ENCODE measurements at places on chromosomes 11 and 22. TPM values are rescaled to one million over a fixed set of nuclear protein-coding genes. Genes with fewer than 3 reads are reported as not detected.
A peak's percentile ranks its signal among the peaks of the same experiment; 100 is the strongest.

DNA sequence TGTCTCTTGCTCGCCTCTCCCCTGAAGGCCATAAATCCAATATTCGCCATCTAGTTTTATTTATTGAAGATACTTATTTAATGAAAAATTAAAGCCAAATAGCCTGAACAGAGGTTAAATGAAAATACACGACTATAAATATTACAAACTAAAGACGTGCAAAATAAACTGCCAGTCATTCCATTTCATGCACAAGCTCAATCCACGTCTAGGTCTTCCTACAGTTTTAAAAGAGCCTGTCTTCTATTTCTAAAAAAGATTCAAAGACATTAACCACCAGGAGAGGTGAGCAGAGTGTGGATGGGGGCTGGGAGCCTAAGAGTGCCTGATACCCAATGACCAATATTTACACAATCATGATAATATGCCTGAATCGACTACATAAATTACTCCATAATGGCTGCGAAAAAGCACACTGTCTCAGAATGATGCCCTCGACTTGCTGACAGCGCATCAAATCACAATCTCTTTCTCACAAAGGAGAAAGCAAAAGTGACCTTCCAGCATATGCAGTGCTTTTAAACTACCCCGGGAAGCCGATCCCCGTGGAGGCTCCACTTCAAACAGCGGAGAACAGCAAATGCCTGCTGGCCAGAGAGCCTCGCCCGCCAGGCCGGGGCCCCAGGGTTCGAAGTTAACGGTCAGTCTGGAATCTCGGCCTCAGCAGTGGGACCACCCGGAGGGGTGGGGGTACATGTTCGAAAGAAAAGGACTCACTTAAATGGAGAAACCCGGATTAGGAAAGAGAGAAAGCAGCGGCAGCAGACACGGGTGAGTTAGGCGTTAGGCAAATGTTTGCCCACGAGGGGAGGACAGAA, 1.7 kb downstream of the FCHSD2 start:
- DNase-seq: peak; percentile 62

- no peak for DNase-seq
Measured at GRCh38 chr11:121914508-121915059, 201.4 kb downstream of the BLID start.

The PRSS23 gene
- polyA plus RNA-seq: 146 TPM

GRCh38 chr11:10204021-10204420, 90.0 kb downstream of the SBF2 start:
- DNase-seq: no peak

GRCh38 chr22:24707470-24707801, 67.1 kb downstream of the PIWIL3 start:
- no peak for DNase-seq

The CNGA4 gene
- 0.11 TPM for polyA plus RNA-seq

GRCh38 chr22:28006271-28006670, 87.2 kb upstream of the PITPNB start:
- DNase-seq: no peak

The SCGB2A2 gene
- not detected for polyA plus RNA-seq

GRCh38 chr22:42412744-42413333, 19.4 kb downstream of the NFAM1 start:
- DNase-seq: no peak

The SPCS2 gene
- polyA plus RNA-seq: 88.9 TPM

The SCUBE2 gene
- 0.54 TPM for polyA plus RNA-seq

The DEPDC7 gene
- polyA plus RNA-seq: 0.05 TPM

GRCh38 chr11:92911478-92911877, 58.0 kb upstream of the MTNR1B start:
- DNase-seq: no peak

GRCh38 chr11:26578998-26579661, 7.1 kb upstream of the MUC15 start:
- DNase-seq: no peak

GRCh38 chr22:20319041-20319744, 667 bp downstream of the DGCR6L start:
- peak; percentile 32 for DNase-seq

The DDTL gene
- polyA plus RNA-seq: 0.57 TPM

The PRRG4 gene
- polyA plus RNA-seq: not detected

GRCh38 chr11:9397746-9398680, 13.6 kb downstream of the IPO7 start:
- no peak for DNase-seq

DNA sequence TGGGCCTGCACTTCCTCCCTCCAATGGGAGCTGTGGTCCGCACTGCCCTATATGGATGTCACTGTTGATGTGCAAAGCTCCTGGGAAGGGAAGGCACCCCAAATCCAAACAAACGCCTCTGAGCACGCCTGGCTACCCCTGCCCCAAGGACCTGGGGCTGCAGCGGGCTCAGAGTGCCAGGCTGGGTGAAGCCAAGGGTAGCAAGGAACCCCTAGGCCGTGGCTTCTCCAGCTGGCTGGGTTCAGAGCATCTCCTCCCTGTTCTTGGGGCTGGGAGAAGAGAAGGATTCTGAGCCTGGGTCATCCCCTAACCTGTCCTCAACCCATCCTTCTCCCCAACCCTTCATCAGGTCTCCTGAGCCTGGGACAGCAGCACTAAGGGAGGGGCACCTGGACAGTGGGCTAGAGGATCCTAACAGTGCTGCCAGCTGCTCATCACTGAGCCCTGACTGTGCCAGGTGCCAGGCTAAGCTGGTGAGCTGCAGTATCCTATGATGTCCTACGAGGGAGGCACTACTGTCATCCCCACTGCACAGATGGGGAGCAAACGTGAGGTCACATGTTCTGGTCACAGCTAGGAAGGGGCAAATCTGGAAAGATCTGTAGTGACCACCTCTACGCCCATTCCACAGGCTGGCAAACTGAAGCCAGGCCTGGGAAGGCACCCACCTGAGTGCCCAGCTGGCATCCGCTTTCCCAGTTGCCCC, 3.0 kb downstream of the SSTR3 start:
- no peak for DNase-seq

DNA sequence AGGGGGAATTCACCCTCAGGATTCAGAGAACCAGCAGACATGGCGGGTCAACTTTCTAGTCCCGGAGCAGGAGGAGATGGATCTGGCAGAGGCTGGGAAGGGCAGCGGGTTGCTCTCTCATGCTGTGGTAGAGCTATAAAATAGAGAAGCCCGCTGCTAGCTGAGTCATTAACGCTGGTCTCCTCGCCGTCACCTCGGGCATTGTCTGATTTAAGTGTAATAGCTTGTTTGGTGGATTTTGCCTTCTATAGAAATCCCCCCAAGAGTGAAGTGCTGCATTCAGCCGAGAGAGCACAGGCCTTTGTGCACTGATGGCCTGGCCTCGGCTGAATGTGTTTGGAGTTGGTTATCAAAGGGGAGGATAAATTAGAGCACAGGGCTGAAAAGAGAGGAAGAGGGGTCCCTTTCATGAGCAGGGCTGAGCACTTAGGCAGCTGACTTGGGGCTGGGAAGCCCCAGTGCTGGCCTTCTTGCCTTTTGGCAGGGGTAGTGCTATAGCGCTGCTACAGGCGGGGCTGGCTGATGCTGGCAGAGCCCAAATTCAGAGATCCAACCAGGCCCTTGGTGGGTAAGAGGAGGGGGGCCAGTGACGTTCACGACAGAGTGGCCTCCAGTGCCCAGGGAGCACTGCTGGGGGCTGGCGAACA, 161.1 kb upstream of the CADM1 start:
- DNase-seq: no peak

GRCh38 chr22:21450858-21451353, 16.3 kb upstream of the TMEM191C start:
- DNase-seq: no peak

GRCh38 chr11:116644941-116645305, 127.9 kb downstream of the BUD13 start:
- DNase-seq: no peak

The SHANK3 gene
- polyA plus RNA-seq: 26.1 TPM

The PARVG gene
- polyA plus RNA-seq: 0.02 TPM

DNA sequence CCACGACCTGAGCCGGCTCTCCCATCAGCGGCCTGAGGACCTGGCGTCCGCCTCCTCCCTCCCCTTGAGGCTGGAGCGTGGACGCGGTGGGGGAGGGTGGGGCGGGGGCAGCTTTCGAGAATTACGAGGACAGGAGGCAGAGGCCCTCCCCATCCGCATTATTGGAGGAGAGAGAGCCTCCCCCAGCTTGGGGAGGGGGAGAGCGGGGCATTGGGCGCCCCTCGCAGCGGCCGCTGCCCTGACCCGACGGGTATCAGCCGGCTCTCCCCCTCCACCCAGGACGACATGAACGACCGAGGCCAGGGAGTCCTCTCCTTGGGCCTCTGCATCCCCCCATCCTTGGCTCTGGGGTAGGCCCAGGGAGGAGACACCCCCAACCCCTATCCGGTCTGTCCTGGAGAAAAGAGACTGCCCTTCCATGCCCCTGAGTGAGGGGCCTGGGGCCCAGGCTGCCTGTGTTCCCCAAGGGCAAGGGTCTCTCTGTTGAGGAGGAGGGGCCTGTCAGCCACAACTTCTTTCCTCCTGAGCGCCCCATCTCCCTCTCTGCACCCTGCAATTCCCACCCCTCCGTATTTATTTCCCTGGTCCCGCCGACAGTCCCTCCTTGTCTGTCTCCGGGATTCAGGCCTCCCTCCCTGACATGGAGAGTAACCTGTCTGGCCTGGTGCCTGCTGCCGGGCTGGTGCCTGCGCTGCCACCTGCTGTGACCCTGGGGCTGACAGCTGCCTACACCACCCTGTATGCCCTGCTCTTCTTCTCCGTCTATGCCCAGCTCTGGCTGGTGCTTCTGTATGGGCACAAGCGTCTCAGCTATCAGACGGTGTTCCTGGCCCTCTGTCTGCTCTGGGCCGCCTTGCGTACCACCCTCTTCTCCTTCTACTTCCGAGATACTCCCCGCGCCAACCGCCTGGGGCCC, 495 bp downstream of the GPR137 start:
- DNase-seq: no peak

GRCh38 chr22:42595434-42595833, 19.2 kb downstream of the POLDIP3 start:
- DNase-seq: no peak

The CBX7 gene
- 4.0 TPM for polyA plus RNA-seq

The OR4A16 gene
- not detected for polyA plus RNA-seq

The CATSPERZ gene
- polyA plus RNA-seq: 0.67 TPM

- DNase-seq: no peak
Measured at GRCh38 chr22:46967445-46968358, 205.3 kb downstream of the TBC1D22A start.

DNA sequence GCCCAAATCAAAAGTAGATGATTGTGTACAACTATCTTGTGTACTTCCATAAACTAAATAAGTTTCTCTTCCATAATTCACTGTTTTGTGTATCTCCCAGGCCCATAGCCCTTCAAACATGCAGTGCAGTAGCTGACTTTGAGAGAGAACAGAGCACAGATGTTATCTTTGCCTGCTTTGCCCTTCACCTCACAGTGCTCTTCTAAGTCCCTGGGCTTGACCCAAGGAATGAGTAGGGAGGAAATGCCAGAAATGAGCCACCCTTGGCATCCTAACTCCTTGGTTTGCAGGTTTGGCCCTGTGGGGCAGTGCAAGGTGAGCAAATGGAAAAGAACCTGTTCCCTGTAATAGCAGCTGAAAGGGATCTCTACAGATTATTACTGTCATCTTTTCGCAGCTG, 79.2 kb downstream of the STIM1 start:
- no peak for DNase-seq

- no peak for DNase-seq
Measured at GRCh38 chr22:22408731-22409696, 99.5 kb downstream of the ZNF280B start.

GRCh38 chr22:47046411-47047065, 284.1 kb downstream of the TBC1D22A start:
- DNase-seq: no peak

DNA sequence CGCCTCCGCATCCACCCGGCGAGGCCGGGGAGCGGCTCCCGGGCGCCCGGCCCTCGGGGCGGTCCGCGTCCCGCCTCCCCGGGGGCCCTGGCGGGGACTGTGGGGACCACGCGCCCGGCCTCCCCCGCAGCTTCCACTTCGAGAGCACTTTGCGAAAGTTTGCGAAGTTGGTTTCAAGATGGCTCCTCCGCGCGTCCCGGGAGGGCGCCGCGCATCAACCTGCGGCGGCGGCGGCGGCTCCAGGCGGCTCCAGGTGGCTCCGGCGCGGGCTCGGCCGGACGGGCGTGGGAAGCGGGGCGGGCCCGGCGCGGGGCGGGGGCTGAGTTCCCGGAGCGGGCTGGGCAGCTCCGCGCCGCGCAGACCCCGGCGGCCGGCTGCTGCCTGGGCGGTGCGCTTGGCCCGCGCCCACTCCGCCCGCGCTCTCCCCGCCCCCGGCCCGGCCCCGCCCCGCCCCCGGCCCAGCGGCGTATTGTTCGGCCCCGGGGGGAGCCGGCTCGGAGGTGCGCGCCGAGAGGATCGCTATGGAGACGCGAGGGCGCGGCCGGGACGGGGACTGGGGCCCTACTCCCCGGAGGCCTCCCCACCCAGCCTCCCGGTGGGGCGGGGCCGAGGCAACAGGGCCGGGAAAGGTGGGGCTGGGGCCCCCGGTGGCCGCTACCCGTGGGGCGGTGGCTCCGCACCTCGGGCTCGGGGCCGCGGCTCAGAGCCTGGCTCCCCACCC, at the start of gene CELSR1:
Gene CELSR1, minus strand, starts transcription at position 396 of the 721 bp plus-strand sequence. CDS start 450 bp downstream, outside the sequence.
- DNase-seq: no peak

- no peak for DNase-seq
Measured at GRCh38 chr11:75878933-75879332, 63.9 kb downstream of the UVRAG start.

DNA sequence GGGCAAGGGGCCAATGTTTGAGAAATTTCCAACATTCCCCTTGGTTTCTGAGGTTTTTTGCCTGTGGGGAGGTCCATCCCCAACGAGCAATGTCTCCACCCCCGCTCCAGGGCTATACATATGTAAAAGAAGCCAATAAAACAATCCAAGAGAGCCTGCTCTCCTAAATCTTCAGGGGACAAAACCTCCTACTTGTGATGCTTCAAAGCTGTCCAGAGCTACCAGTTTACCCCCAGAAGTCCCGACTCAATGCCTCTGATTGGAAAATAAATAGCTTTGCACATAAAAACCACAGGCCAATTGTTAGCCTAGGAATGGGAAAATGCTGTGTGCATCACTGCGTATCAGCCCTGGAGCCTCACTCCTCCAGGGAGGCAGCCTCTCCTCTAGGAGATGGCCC, 66.0 kb upstream of the PAX6 start:
- DNase-seq: no peak
